Sigmoid colon (tissue), 7 donors: ENCODE measurements at places on chromosomes 6 and 20. TPM values are rescaled to one million over a fixed set of nuclear protein-coding genes. Genes with fewer than 3 reads are reported as not detected.

The EBF4 gene
- 31.0 TPM for total RNA-seq

The OVOL2 gene
- total RNA-seq, result not detected

The FAM83C gene
- total RNA-seq, result not detected

The WFDC5 gene
- total RNA-seq, result not detected

The SERINC1 gene
- total RNA-seq, result 220 TPM

The NOTCH4 gene
- total RNA-seq, result 5.4 TPM

The CTCFL gene
- total RNA-seq, result not detected

The JPH2 gene
- total RNA-seq, result 52.0 TPM

The VSTM2L gene
- total RNA-seq, result 3.3 TPM

The SPACA1 gene
- not detected for total RNA-seq

DNA sequence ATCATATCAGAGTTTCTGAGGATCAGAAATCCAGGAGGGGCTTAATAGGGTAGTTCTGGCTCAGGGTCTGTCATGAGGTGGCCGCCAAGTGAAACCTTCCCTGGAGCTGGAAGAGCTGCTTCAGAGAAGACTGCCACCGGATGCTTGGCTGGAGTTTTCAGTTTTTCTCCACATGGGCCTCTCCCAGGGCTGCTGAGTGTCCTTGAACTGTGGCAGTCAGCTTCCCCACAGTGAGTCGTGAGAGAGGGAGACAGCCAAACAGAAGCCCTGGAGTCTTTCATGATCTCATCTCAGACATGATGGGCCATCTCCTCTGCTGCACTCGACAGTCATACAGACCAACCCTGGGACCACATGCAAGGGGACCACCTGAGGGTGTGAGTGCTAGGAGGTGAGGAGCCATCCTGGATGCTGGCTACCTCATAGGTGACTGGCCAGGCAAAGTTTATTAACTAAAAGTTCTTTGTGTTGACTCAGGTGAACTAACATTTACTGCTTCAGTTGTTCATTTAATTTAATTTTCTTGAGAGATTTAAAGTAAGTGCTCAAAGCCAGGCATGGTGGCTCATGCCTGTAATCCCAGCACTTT, 71.5 kb downstream of the SHLD1 start:
- no peak for DNase-seq

DNA sequence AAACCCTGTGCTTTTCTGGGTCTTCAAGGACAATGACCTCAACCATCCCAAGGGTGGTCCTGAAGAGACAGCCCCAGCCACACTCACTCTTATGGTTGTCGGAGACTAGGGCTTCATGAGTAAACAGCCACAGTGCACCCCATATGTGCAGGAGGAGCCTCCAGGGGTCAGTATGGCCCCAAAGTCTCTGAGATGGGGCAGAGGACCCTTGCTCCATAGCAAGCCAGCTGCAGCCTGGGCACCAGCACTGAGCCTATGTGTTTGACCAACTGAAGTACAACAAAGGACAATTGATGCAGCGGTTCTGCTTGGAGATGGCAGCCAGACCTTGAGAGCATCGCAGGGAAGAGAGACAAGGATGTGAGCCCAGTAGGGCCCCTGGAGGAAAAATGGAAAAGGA, 112.2 kb downstream of the LRFN2 start:
- DNase-seq, result no peak

DNA sequence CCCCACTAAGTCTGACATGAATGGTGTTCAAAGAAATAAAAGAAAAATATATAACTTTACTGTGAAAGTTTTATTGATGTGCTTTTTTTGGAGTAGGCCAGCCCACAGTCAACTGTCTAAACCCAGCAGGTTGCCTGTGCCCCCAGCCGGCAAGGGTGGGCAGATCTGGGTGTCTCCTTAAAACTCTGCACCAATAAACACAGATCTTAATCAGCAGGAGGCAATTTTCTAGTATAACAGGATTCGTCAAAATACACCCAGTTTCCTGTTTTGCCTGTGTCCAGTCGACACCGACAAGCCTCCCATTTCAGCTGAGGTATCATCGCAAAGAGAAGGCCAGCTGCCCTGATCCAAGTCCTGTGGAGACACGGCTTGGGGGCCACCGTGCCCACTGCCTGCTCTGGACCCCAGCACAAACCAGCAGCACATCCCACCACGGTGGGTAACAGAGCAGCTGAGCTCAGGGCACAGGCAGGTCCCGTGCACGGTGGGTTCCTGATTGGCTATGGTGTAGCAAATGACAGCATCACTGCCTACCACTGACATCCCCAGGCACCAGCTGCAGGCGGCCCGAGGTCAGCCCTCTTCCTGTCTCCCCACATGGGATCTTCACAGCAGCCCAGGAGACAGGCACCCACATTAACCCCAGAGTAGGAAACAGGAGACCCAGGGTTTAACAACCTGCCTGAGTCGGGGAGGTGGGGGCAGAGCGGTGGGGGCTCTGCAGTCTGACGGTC, 15.7 kb downstream of the BMP7 start:
- no peak for DNase-seq

- no peak for DNase-seq
These were observed 149.3 kb upstream of the FOXQ1 start for GRCh38 chr6:1162367-1163275.

- DNase-seq, result no peak
These were observed 3.0 kb upstream of the CDH26 start for GRCh38 chr20:59955131-59955796.

GRCh38 chr6:130831607-130832006, 4.4 kb downstream of the SMLR1 start:
- no peak for DNase-seq

- no peak for DNase-seq
These were observed 28.6 kb upstream of the YWHAB start for GRCh38 chr20:44856856-44857448.

DNA sequence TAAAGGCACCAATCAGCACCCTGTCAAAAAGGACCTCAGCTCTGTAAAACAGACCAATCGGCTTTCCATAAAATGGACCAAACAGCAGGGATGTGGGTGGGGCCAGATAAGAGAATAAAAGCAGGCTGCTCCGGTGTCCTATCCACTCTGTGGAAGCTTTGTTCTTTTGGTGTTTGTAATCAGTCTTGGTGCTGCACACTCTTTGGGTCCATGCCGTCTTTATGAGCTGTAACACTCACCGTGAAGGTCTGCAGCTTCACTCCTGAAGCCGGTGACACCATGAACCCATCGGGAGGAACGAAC, 7.3 kb upstream of the PXDC1 start:
- no peak for DNase-seq

DNA sequence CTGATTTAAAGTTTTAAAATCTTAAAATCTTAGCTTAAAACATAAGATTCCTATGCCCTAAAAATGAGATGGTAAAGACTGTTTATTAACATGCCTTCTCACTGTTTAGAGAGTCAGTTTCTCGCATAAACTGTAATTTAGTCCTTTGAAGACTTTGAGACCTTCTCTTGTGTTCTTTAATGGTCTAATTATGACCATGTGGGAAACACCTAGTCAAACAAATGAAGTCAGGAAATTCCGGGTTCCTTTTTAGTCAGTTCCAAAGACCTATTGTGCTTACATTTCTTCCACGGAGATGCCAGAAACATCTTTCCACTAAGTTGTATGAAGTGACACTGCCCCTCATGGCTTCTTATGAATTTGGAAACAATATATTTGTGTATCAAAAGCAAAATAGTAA, 64.2 kb upstream of the KIF25 start:
- DNase-seq, result no peak

DNA sequence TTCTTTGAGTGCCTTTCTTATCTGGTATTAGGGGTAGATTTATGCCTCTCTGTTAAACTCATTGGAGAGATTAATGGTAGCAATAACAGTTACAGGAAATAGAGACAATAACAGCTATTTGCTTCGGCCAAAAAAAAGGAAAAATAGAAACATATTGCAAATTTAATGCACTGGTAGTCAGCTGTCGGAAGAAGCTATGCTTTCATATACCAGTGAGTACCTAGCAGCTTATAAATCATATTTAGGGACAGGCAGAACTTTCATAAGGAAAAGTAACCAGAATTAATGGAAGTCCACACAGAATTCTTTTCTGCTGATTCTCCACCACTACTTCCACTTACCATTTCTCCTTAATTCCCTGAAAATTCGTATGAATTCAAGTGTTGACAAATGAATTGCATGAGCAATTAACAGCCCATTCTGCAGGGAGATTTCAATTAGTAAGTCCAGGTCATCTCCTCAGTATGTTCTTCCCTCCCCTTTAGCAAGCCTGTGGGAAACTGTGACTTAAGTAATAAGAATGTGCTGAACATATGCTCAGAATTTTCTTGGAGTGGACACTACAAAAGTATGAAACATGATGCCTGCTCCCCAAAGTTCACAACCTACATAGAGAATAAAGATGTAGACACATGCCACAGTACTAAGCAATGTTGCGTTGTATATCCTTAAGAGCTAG, 196.7 kb upstream of the KCNQ5 start:
- no peak for DNase-seq

DNA sequence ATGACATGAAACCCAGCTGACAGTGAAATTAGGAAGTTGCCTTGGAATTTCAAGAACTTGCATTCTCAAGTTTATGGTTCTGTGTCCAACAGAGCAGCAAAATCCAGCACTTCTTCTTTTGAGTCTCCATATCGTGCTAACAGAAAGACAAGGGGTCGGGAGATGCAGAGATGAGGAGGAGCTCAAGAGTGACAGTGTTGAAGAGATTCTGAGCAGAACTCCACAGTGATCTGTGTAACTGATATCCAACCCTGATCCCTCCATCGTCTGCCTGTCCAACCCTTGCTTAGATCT, 21.2 kb upstream of the BTN1A1 start:
- DNase-seq, result no peak

- no peak for DNase-seq
These were observed 7.3 kb downstream of the HBS1L start for GRCh38 chr6:135047336-135047735.

DNA sequence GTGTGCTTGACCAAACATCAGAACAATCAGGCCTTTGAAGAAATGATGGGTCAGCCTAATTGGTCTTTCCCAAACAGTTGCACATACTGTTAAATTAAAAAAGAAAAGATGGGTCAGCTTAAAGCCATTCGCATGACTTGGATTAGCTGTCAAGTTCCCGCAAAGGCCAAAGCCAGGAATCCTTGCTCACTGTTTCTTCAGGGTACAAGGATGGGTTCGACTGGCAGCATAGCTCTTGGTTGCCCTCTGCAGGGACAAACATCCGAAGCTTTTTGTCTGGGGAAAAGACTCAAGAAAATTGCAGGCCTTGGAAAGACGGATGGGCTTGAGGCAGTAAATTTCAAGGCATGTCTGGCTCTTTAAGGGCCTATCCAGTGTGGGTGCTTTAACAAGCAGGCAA, 168.0 kb downstream of the HDGFL1 start:
- DNase-seq, result peak; percentile 65

DNA sequence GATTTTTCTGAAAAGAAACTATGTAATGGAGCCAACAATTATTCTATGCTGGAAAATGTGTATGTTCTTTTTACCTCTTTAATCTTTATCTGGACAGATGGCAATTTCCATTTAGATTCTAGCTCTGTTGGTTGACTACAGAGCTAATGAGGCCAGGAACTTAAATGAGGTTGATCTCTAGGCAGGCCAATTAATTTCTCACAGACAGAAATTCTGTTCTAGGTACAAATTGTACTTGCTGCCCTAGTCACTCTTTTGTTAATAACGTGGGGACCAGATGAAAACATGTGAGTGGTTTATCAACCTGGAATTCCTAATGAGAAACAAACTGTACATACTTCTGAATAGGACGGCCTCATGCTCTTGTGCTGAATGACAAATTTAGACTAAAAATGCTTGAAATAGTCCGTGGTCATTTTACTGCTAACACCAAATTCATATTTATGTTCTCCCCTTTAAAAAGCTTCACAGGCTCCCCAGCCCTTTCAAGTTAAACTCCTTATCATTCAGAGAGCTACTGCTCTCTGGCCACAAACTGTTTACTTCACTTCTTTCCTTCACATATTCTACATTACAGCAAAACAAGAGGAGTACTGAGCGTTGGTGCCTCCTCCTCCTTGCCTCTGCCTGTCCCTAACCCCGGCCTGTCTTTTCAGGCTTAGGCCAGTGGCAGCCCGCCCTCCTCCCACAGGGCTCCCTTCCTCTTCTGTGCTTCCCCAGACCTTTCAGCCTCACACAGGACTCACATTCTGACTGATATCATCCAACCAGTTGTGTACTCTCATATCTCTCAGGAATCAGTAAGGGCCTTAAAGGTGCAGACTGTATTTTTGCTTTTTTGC, 41.4 kb downstream of the DTNBP1 start:
- DNase-seq, result peak; percentile 68

GRCh38 chr20:2246069-2246491, 49.7 kb upstream of the TGM3 start:
- no peak for DNase-seq

GRCh38 chr20:36364506-36364905, 58.4 kb downstream of the DLGAP4 start:
- DNase-seq, result no peak

- DNase-seq, result no peak
These were observed 8.9 kb upstream of the MLN start for GRCh38 chr6:33812669-33813068.

DNA sequence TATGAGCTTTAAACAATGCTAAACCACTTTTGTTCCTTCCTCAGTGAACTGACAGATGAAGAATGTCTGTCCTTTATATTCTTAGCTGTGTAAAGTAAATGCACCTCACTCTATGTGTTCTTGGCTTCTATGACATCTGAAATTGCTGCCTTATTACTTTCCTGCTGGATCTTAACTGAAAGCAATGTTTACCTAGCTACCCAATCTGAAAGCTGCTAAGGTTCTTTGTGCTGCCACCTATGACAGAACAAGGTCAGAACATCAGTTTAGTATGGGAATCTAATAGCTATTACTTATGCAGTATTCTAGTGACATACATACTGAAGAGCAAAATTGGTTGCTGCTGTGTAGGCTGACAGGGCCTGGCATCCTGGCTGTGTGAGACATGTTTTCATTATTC, 444.1 kb downstream of the KHDRBS2 start:
- DNase-seq, result no peak

DNA sequence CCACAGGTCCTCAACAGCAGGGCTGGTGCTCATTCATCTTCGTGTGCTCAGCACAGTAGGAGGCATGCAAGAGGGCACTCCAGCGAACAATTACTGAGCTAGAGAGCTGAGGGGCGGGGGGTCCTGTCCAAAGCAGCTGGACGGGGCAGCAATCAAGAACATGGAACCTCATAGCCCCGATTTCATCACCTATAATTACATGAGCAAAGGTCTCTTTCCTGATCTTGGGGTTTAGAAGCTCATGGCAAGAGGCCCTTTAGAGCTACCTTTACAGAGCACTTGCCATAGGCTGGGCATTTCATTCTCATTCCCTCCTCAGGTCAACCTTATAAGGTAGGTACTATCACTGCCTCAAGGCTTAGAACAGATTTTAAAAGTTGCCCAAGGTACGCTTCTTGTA, 10.4 kb downstream of the MOCS1 start:
- no peak for DNase-seq

DNA sequence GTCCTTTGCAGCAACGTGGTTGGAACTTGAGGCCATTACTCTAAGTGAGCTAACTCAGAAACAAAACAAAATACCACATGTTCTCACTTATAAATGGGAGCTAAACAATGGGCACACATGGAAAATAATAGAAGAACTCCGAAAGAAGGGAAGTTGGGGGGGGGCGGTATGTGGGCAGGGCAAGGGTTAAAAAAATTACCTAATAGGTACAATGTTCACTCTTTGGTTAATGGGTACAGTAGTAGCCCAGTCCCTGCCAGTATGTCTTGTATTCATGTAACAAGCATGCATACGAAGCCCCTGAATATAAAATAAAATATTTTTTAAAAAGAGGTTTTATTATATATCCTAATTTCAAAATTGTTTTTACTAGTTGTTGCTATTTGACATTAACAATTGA, 15.3 kb upstream of the FHL5 start:
- DNase-seq, result no peak
